Naive thymus-derived CD4-positive, alpha-beta T cell (primary cell): ENCODE measurements at places on chromosomes 2 and 18. TPM values are rescaled to one million over a fixed set of nuclear protein-coding genes. Genes with fewer than 3 reads are reported as not detected.

FLACC1 gene
- total RNA-seq: 8.0 TPM

DNA sequence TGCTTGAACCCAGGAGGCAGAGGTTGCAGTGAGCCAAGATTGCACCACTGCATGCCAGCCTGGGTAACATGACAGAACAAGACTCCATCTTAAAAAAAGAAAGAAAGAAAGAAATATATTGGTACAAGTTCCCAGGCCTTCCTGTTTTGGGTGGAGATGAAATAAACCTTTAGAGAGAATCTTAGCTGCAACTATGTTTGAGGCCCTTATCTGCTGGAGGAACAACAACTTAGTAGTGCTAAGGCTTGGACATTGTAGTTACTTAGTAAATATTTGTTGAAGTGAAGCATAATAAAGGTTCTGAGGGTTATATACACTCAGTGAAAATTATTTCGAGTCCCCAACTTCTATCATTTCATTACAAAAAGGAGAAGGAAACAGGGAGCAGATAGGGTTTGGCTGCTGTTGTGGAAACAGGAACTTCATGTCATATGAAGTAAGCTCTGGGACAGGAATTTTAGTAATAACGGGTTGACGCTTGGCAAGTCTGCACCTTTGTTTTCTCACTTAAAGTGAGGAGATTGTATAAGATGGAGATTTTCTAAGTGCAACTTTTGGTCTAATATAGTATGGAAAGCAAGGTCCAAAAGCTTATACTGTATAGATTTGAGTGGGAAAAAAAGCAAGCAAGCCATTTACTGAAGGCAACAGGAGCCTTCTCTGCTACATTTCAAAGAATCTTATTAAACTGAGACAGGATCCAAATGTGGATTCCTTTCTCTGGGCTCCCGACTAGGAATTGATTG, 40.0 kb upstream of the AGPS start:
- no peak overlapping the region for H3K27ac ChIP-seq
- no peaks in the 10 kb centered on the region for H3K4me1 ChIP-seq
- no peak for DNase-seq
- H3K27me3 ChIP-seq: no peaks in the 10 kb centered on the region
- H3K36me3 ChIP-seq: no peaks in the 10 kb centered on the region

DNA sequence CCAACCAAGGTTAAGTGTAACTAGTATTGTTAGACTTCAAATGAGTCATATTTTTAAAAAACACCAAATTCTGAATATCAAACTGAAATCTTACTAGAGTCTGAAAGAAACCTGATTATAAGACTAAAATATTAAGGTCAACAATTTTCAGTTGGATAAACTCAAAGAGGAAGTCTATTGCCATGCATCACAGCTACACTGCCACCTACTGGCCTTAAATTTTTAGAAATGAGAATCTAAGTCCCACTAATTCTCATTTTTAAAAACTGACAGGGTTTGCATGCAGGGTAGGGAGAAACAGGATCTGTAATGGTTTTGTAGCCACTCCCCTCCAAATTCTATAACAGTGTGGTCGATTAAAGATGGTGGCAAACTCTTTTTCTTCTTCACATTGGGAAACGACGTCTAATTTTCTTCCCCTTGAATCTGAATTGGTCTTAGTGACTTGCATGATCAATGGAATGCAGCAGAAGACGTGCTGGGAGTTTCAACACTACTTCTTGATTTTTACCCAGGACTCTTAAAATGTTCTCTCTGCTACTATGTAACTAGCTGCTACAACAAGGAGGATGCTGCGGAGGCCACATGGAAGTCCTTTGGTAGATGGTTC, 176.1 kb upstream of the SESTD1 start:
- H3K36me3 ChIP-seq: no peaks in the 10 kb centered on the region
- no peak overlapping the region for H3K27ac ChIP-seq
- no peaks in the 10 kb centered on the region for H3K27me3 ChIP-seq
- peak; percentile 31 for DNase-seq

DNA sequence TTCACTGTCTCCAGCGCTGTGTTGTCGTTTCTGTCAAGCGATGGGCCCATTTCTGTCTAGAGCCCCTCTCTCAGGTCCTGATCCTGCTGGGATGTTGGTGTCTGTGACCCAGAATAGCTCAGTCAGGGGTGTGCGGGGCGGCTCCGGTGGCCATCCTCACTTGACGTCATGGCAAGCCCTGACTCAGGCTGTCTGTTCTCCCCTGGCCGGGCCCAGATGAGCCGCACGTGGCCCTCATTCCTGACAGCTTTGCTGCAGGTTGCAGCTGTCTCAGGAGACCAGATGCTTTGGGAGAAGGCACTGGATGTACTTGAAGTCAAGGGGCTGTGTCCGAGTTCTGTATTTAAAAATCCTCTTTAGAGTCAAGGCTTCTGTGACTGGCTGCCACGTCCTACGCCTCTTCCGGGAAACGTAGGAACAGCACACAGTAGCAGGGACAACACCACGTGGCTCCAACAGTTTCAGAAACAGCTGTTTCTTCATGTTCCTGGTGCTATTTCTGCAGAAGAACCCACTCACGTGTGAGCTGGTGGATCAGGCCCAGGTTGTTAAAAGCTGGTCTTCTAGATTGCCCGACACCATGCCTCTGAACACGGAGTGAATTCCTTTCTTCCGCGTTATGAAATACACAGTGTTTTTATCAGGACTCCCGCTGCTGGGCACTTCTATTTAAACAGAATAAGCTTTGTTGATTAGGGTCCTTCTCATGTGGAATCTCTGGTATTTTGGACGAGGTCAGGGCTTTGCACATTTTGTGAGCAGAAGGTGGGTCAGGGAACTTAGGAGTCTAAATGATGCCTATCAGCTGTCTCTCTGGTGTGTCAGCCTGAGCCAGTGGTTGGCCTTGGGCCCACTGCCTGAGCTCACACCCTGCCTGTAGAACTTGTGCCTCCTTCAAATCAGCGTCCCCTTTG, 28.3 kb upstream of the NTSR2 start:
- DNase-seq: no peak
- no peaks in the 10 kb centered on the region for H3K4me1 ChIP-seq
- H3K4me3 ChIP-seq: no peak overlapping the region
- no peaks in the 10 kb centered on the region for H3K27me3 ChIP-seq
- H3K27ac ChIP-seq: no peak overlapping the region
- H3K36me3 ChIP-seq: no peaks in the 10 kb centered on the region

AKAIN1 gene
- total RNA-seq: not detected in 2 replicates

DNA sequence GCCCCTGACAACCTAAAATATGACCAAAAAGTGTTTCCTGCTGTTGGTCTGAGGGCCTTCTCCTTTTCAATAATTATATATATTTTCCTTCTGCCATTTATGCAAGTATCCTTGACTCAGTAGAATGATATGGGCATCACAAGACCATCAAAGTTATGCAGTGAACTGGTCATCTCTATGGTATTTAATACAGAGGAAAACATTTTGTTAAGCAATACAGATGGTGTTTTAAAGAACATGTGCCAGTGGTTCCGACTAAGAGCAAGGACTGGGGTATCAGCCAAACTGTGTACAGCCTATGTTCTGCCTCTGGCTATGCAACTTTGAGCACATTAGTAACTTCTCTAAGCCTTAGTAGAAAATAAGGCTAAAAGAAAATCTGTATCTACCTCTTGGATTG, 179.0 kb downstream of the TRABD2A start:
- no peaks in the 10 kb centered on the region for H3K4me1 ChIP-seq
- no peak for DNase-seq
- no peaks in the 10 kb centered on the region for H3K27me3 ChIP-seq
- H3K36me3 ChIP-seq: no peaks in the 10 kb centered on the region
- no peak overlapping the region for H3K27ac ChIP-seq

DNA sequence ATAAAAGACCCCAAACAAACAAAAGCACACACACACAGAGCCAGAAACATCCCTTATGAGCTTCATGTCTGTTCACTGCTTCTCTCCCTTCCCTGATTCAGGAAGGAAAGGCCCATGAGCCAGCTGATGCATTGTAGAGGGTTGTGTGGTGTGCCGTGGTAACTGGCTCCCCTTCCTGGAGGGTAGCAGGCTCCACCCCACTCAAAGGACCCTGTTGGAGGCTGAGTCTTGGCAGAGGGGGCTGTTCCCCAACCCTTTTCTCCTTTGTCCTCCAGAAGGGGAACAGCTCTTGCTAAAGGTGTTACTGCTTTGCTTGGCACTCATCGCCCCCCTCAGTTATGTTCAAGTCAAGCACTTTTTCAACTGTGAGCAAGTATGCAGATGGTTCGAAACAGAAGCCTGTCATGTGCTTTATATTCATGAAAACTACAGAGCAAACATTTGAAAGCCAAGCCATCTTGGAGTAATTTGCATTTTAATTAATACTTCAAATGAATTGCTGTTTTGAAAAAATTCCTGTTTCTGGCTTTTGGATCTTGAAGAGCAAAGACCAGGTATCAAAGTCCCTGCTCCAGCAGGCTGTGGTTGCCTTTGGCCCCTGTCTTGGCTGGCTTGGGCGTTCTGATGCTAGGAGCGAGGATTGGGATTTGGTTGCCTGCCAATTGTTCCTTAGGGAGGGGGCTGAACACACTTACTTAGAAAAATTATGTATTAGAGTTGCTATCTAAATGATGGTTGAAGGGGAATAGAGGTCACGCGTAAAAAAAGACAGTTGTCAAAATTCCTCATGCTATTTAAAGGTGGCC, 267.8 kb downstream of the TSN start:
- H3K4me3 ChIP-seq: no peak overlapping the region
